CD4-positive, alpha-beta memory T cell (primary cell): ENCODE measurements at places on chromosomes 5 and 9.
A peak's percentile ranks its signal among the peaks of the same experiment; 100 is the strongest.

DNA sequence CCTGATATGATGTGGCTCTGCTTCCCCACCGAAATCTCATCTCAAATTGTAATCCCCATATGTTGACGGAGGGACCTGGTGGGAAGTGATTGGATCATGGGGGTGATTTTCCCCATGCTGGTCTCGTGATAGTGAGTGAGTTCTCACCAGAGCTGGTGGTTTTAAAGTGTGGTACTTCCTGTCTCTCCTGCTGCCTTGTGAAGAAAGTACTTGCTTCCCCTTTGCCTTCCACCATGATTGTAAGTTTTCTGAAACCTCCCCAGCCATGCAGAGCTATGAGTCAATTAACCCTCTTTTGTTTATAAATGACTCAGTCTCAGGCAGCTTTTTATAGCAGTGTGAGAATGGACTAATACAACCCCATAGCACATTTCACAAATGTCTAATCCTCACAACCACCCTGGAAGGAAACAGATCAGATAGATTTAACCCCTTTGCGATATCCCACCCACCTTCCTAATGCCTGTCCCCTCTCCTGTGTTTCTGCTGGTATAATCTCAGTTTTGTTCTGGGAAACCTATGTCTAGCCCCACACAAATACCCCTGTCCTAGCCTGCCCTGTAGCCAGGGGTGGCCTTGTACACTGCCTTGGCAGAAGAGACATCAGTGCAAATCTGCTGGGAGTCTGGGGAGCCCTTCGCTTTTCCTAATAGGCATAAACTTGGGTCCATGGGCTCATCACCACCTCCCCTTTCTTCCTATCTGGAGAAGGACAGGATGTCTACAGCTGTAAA, 157.0 kb upstream of the RAI14 start:
- no peak for DNase-seq

DNA sequence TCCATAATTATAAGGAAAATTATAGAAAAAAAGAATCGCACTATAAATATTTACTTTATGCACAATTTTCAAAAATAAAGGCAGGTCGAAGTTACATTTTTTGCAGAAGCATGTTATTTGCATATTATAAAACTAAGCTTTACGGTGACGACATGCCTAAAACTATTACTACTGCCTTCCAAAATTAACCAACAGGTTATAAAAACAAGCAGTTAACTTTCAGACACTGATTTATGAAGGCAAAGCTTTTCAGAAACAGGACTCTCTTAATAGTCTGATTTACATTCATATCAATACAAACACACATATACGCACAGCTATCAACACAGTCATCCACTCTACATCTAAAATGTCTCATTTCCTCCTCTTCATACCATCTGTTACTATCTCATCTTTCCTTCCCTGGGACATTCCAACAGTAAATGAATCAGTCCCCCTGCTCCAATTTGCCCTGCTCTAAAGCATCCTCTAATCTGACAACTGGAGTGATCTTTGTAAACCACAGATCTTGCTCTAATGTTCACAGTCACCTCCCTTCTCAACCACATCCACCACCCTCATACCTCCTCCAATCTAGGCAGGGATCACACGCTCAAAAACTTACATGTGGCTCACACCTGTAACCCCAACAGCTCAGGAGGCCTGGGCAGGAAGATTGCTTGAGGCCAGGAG, 21.6 kb downstream of the FBXW11 start:
- peak; percentile 44 for DNase-seq

DNA sequence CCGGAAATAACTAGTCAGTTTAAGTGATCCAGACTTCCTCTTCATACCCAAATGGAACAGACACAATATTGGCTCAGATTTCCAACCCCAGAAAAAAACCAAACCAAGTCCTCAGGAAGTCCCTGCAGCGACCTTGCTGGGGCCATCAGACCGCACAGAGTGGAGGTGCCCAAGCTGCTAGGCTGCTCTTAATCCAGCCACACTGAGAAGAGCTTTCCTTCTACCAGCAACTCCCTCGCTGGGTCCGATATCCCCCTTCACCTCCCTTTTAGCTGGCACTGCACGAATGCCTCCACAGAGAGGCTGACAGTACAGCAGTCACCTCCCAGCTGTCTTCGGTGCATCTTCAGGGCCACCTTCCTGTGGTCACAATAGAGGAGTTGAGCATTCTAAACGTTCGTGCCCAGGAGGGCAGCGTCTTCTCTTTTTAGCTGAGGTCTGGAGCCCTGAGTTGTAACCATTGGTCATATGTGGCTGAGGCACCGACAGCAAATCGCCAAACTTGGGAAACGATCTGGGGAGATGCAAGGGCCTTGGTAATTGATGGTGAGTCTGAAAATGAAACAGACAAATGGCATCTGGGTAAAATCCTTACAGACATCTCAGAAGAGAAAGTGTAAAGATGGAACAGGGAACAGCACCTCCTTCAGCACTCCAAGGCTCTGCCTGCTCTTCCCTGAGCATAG, 5.7 kb downstream of the NAIF1 start:
- DNase-seq = no peak

DNA sequence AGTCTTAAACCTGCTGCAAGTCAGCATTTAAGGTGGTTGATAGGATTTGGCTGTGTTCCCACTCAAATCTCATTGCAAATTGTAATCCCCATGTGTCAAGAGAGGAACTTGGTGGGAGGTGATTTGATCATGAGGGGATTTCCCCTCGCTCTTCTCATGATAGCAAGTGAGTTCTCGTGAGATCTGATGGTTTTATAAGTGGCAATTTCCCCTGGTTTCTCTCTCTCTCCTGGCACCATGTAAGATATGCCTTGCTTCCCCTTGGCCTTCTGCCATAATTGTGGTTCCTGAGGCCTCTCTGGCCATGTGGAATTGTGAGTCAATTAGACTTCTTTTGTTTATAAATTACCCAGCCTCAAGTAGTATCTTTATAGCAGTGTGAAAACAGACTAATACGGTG, 84.3 kb upstream of the SMC2 start:
- no peak for DNase-seq

GRCh38 chr9:107562798-107563197, 73.2 kb upstream of the KLF4 start:
- no peak for DNase-seq

DNA sequence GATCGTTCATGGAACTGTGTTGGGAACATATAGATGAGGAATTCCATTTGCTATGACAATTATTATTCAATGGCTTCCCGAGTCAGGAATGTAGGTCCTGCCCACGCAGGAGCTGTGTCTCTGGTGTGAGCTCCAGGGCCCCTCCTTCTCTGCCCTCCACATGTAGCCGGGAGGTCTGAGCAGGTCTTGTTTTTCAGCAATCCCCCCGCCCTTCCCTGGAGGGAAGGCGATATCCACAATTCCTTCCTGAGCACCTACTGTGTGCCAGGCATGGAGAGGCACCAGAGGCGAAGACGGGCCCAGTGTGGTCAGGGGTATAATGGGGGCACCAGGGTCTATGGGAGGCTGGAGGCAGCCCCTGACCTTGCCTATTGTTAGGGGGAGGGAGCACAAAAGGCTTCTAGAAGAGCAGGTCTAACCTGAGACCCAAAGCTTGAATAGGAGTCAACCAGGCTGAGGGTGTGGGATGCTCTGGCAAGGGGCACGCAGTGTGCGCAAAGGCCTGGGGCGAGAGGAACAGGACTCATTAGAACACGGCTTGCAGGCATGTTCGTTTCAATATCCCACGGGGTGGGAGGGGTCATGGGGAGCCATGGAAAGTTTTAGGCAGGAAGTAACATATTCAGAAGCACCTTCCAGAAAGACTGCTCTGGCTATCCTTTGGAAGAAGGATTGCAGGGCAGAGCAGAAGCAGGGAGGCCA, 154.9 kb downstream of the C9orf50 start:
- no peak for DNase-seq

- DNase-seq = no peak
Observed at GRCh38 chr9:132586830-132587591, 4.6 kb downstream of the BARHL1 start.

- no peak for DNase-seq
Observed at GRCh38 chr9:9099646-9100045, 1300.1 kb upstream of the DMAC1 start.

DNA sequence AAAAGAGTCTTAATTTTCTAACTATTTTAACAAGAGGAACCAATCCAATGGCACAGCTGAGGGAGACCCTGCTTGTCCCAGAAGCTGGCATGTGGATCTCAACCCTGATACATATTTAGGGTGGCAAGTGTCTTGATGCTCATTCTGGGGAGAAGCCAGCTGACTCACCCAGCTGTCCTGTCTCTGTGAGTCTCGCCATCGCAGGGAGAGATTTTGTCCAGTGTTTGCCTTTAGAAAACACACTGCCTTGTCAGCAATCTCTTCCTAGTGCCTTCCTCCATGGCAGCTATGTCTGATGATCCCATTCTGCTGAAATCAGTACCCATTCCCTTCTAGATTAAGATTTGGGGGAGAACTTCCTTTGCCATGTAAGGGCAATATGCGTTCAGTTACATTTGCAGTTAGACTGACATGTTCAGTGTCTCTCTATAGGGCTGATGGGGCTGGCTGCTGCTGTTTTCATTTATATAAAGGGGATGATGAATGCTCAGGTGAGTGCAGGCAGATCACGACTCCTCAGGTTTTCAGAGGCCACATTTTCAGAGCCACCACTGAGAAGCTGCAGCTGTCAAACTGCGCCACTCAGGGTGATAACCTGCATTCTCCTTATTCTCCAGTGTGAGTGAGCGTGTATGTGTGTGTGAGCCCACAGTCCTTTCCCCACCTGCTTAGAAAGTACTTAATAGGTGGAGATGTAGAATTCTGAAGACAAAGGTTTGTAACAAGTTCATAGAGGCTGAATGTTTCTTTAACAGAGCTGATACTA, 217.0 kb downstream of the GAS1 start:
- no peak for DNase-seq

- DNase-seq = no peak
Observed at GRCh38 chr5:90305041-90305720, 104.4 kb downstream of the CETN3 start.

- DNase-seq = no peak
Observed at GRCh38 chr9:18393340-18394130, 80.4 kb upstream of the ADAMTSL1 start.
